ENCODE measurements at places on chromosomes 1 and 21.

DNA sequence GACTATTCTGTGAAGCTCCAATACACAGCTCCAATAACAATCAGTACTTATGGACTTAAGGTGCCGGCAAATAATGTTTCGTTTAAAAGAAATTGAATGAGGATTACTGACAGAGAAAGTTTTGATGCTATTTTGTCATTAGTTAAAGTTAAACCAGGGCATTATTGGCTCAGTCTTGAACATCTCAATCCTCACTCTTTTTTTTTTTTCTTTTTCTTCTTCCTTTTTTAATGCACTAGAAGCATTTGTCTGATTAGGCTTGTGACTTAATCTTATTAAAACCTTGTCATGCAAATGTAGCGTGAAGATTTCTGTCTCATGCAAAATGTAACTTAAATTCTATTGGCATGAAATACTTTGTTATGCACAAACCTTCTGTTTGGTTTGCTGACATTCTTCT lies 346.8 kb upstream of the ADGRL2 start:
- no peak for DNase-seq

GRCh38 chr21:33393348-33393747 lies 9.9 kb upstream of the IFNGR2 start:
- no peak for DNase-seq

- DNase-seq: no peak
Observed at GRCh38 chr1:162912061-162912667, 51.2 kb upstream of the CCDC190 start.

- no peak for DNase-seq
Observed at GRCh38 chr1:235502601-235503402, 1.4 kb downstream of the B3GALNT2 start.

- no peak for DNase-seq
Observed at GRCh38 chr21:35982717-35983116, 77.6 kb downstream of the SETD4 start.

- DNase-seq: no peak
Observed at GRCh38 chr1:107597290-107597689, 367.7 kb downstream of the VAV3 start.

DNA sequence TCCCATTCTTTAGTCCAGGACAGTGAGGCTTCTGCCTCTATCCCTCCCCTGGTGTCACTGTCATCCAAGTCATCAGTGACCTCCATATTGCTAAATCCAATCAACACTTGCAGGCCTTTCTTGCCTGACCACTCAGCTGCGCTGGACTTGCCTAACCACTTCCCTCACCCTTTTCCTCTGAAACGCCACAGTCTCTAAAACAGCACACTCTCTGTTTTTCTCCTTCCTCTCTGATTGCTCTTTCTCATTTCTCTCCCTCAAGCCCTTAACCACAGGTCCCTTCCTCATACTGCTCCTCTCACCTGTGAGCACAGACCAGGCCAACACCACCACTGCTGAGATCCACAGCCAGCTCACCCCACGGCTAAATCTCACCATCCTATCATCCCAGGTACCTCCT lies 17.5 kb downstream of the TAL1 start:
- no peak for DNase-seq

DNA sequence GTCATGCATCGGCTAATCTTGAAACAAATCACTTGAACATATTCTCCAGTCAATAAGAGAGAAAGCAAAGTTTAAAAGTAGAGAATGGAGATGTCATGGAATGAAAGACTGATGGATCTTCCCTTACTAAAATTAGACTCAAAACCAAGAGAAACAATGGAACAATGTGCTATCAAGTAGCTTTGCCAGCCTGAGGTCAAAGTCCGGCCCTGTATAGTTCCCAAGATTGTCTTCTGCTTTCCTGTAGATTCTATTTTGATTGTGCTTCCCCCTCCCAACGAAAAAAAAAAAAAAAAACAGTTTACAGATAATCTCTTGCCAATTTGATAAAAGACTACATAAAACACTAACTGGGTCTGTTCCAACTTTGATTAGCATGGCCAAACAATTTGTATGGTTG lies 40.8 kb upstream of the KIRREL1 start:
- no peak for DNase-seq

GRCh38 chr1:73800376-73800775 lies 397.6 kb downstream of the LRRIQ3 start:
- no peak for DNase-seq

DNA sequence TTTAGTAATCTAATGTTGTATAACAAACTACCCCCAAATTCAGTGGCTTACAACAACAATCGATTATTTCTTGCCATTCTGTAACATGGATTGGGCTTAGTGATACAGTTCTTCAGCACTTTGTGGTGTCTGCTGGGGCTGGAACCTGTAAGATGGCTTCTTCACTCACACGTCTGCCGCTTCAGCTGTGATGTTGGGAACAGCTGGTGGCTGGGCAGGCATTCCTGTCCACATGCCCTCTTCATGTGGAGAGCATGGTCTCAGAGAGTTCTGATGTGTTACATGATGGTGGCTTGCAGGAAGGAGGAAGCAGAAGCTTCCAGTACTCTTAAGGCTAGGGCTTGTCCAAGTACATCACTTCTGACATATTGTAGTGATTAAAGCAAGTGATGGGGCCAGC lies 276.9 kb downstream of the PTBP2 start:
- no peak for DNase-seq

DNA sequence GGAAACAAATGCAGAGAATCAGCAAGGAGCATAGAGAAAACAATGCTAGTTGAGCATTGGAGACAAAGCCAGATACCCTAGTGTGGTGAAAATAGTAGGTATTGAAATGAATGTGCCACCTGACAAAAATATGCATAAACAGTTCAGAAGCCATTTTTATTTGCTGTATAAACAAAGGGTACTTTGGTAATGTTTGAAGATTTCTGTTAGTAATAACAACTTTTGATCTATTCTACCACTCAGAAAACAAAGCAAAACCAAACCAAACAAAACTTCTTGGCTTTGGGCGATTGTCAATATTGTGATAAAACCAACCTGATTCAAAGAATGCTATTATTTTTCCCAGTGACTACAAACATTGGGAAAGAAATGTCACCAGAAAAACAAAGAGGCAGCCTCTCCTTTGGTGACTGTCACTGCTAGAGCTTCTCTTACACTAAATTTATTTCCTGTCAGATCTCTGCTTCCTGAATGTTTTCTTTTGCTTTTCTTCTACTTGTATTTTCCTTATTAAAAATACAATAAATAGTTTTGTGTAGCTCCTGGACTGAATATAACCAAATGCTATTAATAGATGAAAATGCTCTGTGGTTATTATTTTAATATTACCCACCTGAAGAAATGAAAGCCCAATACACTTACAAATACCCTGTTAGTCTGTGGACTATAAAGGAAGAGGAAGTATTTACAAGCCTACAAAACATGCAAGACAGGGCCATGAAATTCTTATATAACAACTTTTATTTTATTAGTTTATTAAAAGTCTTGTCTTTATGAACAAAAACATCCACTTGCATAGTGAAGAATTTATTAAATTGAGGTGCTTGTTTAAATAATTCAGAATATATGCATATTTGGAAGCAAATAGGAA lies 5.7 kb downstream of the ATP6V1G3 start:
- DNase-seq: no peak

DNA sequence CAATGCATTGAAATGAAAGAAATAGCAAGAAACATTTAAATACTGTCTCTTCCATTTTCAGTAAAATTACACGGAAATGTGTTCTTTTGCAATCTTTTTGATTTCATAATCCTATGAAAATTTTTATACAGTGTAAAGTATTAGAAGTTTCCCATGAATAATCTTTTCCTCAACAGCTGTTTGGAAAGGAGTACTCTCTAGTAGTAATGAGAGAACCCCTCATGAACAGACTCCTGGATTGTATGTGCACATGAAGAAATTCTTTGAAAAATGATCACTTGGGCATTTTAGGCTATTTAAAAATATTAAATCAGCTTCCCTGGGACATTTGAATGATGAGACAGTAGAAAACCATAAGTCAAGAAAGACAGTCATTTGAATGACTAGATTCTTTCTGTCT lies 64.4 kb downstream of the LHX9 start:
- DNase-seq: no peak

GRCh38 chr1:111474106-111474505 lies 322 bp downstream of the C1orf162 start:
- DNase-seq: no peak
